ENCODE measurements at places on chromosomes 4 and X. TPM values are rescaled to one million over a fixed set of nuclear protein-coding genes. Genes with fewer than 3 reads are reported as not detected.

The NAA11 gene
- total RNA-seq = not detected

The MTTP gene
- total RNA-seq = 12.4 TPM

The COX7B2 gene
- not detected for total RNA-seq

The TRIML1 gene
- not detected for total RNA-seq

The CXorf58 gene
- not detected for total RNA-seq

The UCP1 gene
- total RNA-seq = not detected

The DHRSX gene
- 31.3 TPM for total RNA-seq

The ETDA gene
- total RNA-seq = not detected

The GAB3 gene
- 0.14 TPM for total RNA-seq

The PRDM5 gene
- 4.7 TPM for total RNA-seq

The ADH1B gene
- not detected for total RNA-seq

The SH2D1A gene
- not detected for total RNA-seq

Data from Caki2 (cell line).